ENCODE measurements at places on chromosomes 6 and 20.

- no peak for DNase-seq
These were observed 19.4 kb upstream of the MYB start for GRCh38 chr6:135161411-135162395.

GRCh38 chr6:111938710-111939109 is 65.5 kb upstream of the FYN start:
- no peak for DNase-seq

DNA sequence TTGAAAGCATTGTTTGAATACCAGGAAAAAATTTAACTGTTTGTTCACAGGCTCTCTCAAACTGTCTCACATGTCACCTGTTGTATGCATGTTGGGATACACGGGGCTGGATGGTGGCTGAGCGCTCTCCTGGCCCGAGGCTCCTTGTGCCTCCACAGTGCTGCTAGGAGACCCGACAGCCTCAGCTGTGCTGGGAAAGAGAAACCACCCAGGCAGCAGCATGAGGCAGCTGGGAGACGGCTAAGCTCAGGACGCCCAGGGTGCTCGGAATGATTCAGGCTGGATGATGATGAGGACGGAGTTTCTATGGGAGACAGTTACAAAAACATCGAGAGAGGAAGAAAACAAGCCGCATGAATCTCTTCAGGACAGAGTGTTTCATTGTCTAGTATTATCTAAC is 278.0 kb upstream of the CDH4 start:
- no peak for DNase-seq

DNA sequence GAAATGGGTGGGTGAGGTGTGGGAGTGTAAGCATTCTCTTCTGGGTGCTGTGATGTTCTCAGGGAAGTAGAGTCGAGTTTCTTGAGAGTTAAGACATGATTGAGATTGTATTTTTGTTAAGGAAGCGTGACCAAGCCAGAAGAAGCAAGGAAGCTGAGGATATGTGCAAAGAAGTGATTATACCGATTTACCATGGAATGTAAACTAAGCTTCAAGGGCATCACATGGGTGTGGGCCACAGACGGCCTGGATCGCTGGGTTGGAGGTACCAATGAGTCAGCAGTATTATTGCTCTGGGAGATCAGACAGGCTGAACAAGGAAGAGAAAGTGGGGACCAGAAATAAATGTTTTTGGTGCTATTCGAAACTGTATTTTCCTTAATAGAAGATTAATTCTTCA is 184.1 kb upstream of the GMDS start:
- DNase-seq = no peak

GRCh38 chr20:1326031-1326930 is 2.7 kb downstream of the SDCBP2 start:
- DNase-seq = no peak

DNA sequence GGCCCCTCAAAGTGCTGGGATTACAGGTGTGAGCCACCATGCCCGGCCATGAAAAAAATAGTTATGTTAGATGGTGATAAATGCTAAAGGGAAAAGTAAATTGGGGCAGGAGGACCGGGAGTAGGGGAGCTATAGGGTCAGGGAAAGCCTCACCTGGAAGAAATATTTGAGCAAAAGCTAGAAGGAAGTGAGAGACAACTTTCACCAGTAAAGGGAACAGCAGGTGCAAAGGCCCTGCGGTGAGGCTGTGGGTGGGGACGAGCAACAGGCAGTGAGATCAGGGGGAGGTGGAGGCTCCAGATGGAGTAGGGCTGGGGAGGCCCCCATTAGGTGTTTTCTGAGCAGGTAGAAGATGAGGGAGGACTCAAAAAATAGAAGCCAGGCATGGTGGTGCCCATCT is 16.0 kb downstream of the BCAS4 start:
- DNase-seq = no peak

- no peak for DNase-seq
These were observed 5.6 kb downstream of the MAP3K5 start for GRCh38 chr6:136786658-136787057.

GRCh38 chr6:168885196-168885595 is 368.4 kb downstream of the THBS2 start:
- DNase-seq = no peak

- DNase-seq = peak; percentile 58
These were observed 157.7 kb downstream of the VEGFA start for GRCh38 chr6:43927532-43928210.

GRCh38 chr20:15061955-15062354 is 724.5 kb upstream of the FLRT3 start:
- DNase-seq = no peak

DNA sequence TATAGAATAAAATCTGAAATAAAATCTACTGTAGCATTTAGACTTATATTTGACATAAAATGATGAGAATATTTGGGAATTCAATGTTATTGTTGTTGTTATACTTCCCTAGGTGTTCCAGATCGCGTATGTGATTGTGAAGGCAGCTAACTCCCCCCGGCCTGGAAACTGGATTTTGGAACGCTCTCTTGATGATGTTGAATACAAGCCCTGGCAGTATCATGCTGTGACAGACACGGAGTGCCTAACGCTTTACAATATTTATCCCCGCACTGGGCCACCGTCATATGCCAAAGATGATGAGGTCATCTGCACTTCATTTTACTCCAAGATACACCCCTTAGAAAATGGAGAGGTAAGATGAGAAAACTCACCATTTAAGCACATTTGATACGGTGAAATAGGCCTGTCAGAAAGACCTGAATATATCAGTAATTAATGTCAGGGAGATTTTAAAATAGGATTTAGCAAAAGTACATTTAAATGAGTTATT is 215.2 kb downstream of the LAMA2 start:
- DNase-seq = no peak

GRCh38 chr6:123940551-123940950 is 136.9 kb downstream of the NKAIN2 start:
- DNase-seq = no peak

GRCh38 chr6:36721369-36722140 is 23.9 kb downstream of the RAB44 start:
- DNase-seq = no peak

DNA sequence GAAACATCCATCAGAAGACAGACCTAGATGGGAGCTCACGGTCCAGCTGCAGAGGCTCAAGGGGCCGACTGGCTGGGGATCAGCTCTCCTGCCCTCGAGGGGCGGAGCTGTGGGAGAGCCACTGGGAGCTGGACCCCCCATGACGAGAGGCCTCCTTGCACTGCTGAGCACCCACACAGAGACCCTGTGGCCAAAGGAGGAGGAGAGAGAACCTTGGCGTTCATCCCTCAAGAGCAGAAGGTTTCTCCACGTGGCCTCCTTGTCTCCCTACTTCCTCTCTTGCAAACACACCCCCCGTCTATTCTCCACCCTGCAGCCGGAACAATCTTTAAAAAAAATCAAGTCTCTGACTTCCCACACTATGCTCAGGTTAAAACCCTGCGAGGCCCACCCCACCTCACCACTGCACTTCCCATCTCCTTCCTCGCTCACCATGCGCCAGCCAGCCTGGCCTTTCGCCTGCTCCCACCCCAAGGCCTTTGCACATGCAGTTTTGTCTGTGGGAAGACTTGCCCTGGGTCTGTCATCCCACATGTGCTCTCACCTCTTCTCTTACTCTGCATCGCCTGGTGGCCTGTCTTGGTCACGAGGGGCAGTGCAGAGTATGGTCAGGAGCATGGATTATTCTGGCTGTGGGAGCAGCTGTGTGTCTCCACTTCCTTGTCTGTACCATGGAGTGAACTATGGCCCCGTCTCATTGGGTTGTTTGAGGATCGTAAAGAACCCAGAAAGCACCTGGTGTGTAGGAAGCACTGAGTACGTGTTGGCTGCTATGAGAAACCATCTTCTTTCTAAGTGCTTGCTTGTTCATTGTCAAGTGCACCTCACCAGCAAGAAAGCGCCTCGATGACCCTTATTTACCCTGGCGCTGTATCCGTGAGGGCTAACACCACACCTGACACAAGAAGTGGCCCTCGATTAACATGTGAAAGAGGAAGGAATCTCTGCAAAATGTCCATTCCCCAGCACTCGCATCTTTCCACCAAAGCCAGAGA is 32.9 kb downstream of the PMEPA1 start:
- DNase-seq = no peak

DNA sequence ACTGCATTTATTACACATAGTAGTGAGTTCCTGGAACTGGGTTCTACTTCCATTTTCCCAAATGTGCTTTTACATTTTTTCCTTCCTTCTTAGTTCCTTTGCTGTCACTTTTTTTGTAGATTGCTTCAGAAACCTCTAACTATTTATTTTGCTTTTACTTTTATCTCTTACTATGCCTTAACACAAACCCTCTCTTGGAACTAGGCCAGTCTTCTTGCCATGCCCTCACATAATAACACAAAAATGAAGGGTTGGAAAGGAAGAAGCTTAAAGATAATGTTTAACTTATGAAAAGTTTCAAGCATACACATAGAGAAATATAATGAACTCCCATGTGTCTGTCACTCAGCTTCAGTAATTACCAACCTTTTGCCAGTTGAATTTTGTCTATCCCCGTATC is 27.1 kb downstream of the TOP1 start:
- DNase-seq = no peak

GRCh38 chr6:124356811-124357210 is 553.1 kb downstream of the NKAIN2 start:
- DNase-seq = no peak

GRCh38 chr20:34736106-34736735 is 32.1 kb downstream of the TP53INP2 start:
- DNase-seq = no peak

- DNase-seq = no peak
These were observed 21.6 kb downstream of the OGFRL1 start for GRCh38 chr6:71310261-71310660.

DNA sequence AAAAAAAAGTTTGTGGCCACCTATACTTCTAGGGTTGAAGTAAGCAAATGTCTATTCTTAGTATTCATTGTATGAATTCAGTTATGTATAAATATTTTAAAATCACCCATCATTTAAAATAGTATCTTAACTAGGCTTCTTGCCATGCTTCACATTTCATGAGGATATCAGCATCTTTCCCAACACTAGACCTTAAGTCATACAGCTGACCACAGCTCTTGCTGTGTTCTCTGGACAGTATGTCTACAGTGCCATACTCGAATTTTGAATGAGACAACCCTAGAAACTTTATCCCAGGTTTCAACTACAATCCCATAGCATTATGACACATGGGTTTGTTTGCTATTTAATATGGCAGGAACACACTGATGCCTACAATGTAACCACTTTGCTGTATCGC is 5.2 kb downstream of the TXNDC5 start:
- DNase-seq = no peak

GRCh38 chr6:149233056-149233715 is 84.3 kb upstream of the TAB2 start:
- DNase-seq = no peak

DNA sequence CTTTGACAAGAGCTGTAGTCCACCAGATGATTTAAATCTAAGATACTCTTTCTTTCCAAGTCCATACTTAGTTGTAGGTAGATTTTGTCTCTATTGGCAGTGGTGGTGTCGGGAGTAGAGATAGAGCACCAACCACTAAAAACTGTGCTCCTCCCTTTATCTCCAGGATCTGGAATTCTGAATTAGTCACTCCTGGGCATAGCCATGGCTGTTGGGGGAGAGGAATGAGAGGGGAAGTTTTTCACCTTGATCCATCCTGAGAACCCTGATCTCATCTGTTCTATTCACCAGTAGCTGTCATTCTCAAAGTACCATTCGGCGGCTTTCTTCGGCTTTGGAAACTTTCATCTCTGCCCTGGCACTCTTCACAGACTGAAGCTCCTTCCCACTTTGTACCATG is 35.6 kb upstream of the NKX2-4 start:
- no peak for DNase-seq

- no peak for DNase-seq
These were observed 180.6 kb upstream of the TENT5A start for GRCh38 chr6:81933089-81933488.

- DNase-seq = no peak
These were observed 15.6 kb downstream of the GTSF1L start for GRCh38 chr20:43711098-43711654.

DNA sequence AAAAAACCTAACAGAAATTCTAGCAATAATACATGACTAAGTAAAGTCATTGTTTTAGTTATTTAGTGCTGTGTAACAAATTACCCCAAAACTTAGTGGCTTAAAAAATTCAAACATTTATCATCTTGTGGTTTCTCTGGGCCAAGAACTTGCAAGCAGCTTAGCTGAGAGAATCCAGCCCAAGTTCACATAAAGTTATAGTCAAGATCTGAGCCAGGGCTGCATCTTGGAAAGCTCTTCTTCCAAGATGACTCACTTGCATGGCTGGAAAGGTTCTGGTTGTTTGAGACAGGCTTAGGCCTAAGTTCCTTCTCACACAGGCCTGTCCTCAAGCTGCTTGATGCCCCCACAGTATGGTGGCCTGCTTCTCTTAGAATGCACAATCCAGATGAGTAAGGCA is 217.8 kb upstream of the TSHZ2 start:
- DNase-seq = no peak

GRCh38 chr6:132065556-132065955 is 114.4 kb upstream of the CCN2 start:
- no peak for DNase-seq

DNA sequence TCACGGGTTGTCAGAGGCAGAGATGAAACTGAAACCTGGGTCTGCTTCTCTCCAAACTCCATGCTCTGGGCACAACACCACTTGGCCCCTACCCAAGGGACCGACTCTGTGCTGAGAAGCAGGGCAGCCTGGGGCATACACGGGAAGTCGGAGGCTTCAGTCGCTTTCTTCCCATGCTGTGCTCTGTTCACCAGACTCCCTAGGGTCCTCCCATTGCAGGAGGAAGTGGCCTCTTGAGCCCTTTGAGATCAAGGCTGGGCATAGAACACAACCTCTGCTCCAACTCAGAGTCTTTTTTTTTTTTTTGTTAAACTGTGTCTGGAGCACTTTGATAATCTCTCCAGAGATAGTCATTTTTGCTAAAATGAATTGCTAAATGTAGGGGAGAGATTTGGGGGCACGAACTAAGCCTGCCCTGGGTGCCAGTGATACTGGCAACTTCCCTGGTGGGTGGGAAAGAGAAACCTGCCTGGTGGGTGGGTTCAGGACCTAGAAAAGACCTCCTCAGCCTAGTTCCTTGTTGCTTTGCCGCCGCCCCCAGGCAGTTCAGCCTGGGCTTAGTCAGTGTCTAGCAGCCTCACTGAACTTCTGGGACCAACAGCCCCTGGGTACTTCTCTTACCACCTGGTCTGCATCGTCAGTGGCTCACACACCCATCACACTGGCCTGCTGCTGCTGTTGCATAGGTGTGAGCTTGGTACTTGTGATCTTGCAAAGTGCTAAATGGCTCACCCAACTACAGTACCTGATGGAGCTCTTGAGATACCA is 62.0 kb downstream of the PPP1R14C start:
- no peak for DNase-seq
